Stimulated activated naive B cell treated with anti-CD40 and anti-IgM and Interleukin-4, amounts not matched to agents 10 μg/mL and 1 μg/mL and 100 μg/mL, for 72 hours (primary cell): ENCODE measurements at places on chromosomes 7 and 10.
A peak's percentile ranks its signal among the peaks of the same experiment; 100 is the strongest.

DNA sequence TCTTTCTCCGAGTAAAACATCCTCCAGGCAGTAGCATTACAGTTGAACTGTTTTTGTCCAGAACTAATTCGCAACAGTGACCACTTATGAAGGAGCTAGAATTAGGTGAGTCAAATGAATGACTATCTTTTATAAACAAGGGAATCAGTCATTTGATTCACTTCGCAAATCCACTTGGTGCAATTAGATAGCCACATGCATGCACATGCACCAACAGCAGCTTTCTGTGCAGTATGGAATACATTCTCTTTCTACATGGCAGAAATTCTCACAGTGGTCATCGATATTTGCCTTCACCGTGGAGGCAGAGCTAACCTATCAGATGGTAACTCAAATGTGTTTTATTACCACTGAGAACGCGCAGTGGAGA is 118.8 kb downstream of the CDK6 start:
- no peak for DNase-seq

DNA sequence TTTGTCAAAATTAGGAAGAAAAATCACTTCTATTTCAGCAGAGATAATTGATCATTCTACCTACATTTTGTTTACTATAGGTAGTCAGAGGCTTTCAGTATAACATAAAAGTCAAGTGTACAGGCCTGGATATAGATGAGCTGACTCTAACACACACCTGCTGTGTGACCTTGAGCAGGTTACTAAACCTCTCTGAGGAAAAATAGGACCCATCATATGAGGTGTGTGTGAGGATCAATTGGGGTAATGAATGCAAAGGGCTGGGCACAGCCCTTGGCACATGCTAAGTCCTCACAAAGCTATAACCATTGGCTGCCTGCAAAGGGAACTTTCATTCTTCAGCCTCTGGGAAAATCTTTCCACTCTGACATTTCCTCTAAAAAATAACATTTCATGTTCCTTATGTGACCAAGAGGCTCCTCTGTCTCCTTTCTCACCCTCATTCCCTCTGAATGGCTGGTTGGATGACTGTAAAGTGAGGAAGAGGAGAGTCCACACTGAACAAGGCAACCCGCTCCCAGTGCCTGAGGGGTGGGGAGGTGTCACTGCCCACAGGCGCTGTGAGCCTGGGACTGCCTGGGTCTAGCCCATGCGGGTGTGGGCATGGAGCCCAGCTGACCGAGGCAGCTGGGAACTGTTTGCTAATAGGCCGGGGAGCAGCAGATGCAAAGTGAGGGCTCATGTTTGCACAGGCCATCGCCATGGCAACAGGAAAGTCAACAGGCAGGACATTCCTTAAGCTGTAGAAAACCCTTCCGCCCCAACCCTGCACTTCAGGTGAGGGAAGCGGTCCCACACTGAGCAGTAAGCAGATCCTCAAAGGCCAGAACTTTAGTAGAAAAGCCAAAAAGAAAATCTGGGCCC is 36.8 kb downstream of the MYOF start:
- no peak for DNase-seq

- no peak for DNase-seq
Observed at GRCh38 chr10:123377883-123378282, 223.7 kb downstream of the BUB3 start.

- DNase-seq: peak; percentile 70
Observed at GRCh38 chr10:123402656-123403055, 248.5 kb downstream of the BUB3 start.

GRCh38 chr10:88289342-88289741 is 293.8 kb downstream of the RNLS start:
- DNase-seq: no peak

- no peak for DNase-seq
Observed at GRCh38 chr10:128814782-128815181, 652.3 kb upstream of the MGMT start.

DNA sequence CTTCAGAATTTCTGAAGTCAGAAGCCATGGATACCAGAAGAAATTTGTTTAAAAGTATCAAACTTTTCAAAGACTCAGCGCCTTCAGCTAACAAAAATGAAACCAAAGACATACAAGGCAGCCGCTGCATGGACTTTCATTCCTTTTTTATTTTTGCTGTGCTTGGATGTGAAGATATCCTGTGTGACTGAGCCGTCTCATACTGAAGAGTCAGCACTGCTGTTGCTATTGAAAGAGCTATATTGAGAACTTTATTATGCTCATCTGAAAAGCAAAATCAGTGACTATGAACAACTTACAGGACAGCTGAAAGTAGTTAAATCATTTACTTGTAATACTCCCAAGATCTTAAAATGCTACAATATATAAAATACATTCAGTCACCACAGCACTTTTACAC is 809.2 kb downstream of the NXPH1 start:
- DNase-seq: no peak

- no peak for DNase-seq
Observed at GRCh38 chr10:108574233-108574632, 1349.1 kb downstream of the XPNPEP1 start.

GRCh38 chr10:32095116-32095733 is 39.0 kb upstream of the KIF5B start:
- no peak for DNase-seq

DNA sequence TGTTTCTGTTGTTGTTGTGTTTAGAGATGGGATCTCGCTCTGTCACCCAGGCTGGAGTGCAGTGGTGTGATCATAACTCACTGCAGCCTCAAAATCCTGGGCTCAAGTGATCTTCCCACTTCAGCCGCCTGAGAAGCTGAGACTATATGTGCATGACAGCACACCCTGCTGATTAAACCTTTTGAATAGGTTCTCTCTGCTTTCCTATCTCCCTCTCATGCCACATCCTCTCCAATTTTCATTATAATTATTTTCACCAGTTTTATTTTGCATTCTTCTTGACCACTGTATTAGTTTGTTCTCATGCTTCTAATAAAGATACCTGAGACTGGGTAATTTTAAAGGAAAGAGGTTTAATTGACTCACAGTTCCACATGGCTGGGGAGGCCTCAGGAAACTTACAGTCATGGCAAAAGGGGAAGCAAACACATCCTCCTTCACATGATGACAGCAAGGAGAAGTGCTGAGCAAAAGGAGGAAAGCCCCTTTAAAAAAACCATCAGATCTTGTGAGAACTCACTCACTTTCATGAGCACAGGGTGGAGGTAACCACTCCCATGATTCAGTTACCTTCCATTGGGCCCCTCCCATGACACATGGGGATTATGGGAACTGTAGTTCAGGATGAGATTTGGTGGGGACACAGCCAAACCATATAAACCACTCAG is 12.9 kb downstream of the AGK start:
- peak; percentile 46 for DNase-seq

DNA sequence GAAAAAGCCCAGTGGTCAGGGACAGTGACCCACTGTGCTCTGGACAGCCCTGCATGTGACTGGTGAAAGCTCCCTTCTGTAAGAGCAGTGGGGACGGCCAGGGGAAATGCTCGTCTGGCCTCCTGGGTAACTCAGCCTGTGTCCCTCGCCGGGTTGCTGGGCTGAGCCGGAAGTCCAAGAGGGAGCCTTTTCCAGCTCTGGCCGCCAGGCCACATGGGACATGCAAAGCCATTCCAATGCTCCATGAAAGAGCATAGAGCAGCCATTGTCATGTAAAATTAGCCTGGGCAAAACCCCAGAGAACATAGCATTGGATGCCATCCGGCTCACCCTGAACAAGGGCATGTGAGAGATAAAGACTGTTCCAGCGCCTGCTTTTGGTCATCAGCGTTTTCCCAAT is 64.9 kb upstream of the ADRB1 start:
- no peak for DNase-seq

DNA sequence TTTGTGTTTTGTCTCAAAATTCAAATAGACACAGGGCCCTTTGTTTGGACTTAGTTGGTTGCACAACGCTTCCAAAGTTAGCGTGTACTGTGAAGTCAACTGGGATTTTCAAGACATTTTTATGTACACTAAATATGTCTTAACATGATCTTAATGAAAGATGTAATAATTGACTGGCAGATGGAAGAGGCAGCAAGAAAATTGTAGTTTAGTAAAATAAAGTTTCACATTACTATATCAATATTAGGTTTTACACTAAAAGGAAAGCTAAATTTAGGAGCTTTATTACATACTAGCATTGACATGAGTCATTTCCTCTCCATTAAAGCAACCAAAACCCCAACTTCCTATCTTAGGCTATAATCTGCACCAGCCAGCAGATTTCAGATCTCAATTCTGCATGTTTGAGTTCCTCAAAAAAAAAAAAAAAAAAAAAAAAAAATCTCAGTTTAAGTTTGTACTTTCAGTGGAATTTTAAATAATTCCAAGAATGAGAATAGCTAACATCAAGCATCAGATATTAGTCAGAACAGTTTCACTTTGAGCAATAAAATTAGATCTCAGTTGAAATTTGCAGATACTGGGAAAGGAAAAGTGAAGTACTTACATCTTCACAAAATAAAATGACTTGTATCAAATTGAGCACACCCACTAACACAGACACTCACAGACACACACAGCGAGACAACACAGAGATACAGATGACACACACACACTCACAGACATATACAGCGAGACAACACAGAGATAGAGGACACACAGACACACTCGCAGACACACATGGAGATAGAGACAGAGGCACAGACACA is 346.6 kb upstream of the KLF6 start:
- peak; percentile 45 for DNase-seq
